ENCODE measurements at places on chromosomes 16 and 17.

DNA sequence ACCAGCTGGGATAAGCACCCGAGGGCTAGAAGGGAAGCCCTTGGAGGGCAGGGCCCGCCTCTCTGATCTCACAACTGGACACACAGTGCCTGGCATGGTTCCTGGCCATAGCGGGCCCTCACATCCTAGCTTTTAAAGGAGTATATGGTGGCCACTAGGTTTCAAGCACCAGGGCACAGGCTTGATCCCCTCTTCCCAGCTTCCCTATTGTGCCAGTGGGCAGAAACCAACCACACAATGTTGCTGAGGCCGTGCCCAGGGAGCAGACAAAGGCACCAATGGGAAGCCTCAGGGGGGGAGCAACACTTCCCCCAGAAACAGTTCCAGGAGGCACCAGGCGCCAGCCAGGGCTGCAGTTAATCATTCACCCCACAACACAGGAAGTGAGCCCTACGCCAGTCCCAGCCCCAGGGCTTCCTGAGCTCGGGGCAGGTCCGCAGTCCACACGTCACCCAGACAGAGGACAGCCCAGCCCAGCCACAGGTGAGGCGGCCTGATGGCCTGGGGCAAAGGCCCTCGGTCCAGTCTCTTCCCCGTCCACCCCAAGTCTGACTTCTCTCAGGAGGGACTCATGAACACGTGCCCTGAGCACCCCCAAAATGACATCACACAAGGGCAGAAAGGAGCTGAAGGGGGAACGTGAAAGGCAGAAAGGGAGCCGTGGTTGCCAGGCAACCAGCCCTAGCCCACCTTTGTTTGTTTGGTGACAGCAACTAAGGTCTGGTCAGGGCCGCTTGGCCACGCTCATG, 12.8 kb downstream of the SMIM5 start:
- peak; percentile 10 for DNase-seq

GRCh38 chr17:70865993-70866804, 696.9 kb downstream of the KCNJ2 start:
- no peak for DNase-seq

GRCh38 chr17:50055055-50055425, 870 bp upstream of the ITGA3 start:
- no peak for DNase-seq

GRCh38 chr17:77332981-77333685, 192.4 kb downstream of the SEC14L1 start:
- DNase-seq = no peak

DNA sequence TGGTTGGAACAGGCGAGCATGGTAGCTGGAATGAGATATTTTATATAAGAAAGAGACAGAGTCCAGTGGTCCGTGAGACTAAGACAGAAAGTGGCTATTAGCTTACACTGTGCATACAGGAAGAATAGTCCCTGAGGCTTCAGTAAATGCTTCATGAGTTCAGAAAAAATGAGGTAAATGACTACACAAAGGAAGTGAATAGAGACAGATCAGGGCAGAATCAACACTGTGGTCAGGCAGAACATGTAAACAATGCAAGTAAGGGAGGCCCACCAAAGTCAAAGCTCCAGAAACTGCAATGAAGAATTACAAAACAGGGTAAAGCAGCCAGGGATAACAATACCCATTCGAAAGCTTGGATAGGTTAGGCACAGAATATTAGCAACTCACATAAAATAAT, 4.8 kb downstream of the ABCA10 start:
- no peak for DNase-seq

DNA sequence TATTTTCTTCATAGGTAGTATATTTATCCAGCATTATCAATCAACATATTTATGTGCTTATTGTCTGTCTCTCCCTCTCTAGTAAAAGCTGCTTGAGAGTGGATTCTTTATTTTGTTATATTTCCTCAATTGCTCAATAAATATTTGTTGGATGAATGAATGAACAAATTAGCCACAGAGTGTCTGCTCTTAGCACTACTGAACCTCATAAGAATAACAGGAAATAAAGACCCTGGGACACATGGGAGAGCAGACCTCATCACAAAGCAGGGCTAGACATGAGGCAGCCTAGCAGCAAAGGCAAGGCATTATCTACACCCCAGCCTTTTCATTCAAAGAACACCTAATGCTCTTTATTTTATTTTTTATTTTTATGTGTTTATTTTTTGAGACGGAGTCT, 34.9 kb upstream of the TANC2 start:
- no peak for DNase-seq

- DNase-seq = no peak
Observed at GRCh38 chr17:64358261-64358788, 32.3 kb downstream of the PECAM1 start.

- no peak for DNase-seq
Observed at GRCh38 chr17:1241929-1242328, 28.3 kb upstream of the BHLHA9 start.

GRCh38 chr16:64361753-64362152, 760.1 kb downstream of the CDH11 start:
- no peak for DNase-seq

GRCh38 chr16:85698935-85699558, 10.3 kb upstream of the GINS2 start:
- no peak for DNase-seq

GRCh38 chr16:57381791-57382534, 9.7 kb downstream of the CX3CL1 start:
- no peak for DNase-seq

- DNase-seq = no peak
Observed at GRCh38 chr17:54099221-54099620, 276.5 kb downstream of the KIF2B start.

GRCh38 chr17:44558334-44558709, 1.0 kb downstream of the FZD2 start:
- no peak for DNase-seq

DNA sequence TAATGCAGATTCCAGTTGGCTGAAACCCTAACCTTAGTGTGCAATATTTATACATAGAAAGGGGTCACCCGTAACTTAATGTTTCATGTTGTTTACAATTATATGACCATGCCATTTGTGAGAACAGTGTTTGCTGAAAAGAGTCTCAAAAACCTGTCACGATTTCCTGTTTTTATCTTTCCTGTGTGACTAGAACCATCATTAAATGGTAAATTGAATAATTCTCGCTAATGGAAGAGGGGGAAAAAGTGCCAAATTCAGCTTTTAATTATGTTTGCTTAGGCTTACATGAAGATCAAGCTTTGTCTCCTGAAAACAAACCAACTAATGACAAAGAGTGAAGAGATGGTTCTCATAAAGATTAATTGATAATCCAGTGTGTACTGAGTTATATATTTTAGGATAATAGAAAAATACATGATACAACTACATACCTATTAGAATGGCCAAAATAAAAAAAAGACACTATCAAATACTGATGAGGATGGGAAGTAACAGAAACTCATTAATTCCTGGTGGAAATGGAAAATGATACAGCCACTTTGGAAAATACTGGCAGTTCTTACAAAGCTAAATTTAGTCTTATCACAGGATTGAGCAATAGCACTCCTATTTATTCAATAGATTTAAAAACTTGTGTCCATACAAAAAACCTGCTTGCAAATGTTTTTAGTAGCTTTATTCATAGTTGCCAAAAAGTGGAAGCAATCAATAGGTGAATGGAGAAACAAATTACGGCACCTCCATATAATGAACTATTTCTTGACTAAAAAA, 141.7 kb downstream of the CDK5R1 start:
- no peak for DNase-seq

DNA sequence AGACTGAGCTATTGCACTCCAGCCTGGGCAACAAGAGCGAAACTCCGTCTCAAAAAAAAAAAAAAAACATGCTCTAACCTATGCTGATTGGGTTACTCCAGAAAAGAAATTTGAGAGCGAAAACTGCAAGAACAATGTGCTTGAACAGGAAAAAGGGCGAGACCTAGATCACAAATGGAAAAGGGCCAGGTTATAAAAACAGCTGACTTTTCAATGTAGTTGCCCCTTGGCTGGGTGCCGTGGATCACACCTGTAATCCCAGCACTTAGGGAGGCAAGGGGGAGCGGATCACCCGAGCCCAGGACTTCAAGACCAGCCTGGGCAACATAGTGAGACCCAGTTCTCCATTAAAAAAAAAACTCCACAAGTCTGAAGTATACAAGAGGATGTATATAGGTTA, 48.8 kb downstream of the MRM3 start:
- DNase-seq = no peak

GRCh38 chr17:79925242-79925957, 86.2 kb upstream of the CBX4 start:
- no peak for DNase-seq

- DNase-seq = no peak
Observed at GRCh38 chr17:28196636-28197035, 122.4 kb upstream of the TMEM97 start.

DNA sequence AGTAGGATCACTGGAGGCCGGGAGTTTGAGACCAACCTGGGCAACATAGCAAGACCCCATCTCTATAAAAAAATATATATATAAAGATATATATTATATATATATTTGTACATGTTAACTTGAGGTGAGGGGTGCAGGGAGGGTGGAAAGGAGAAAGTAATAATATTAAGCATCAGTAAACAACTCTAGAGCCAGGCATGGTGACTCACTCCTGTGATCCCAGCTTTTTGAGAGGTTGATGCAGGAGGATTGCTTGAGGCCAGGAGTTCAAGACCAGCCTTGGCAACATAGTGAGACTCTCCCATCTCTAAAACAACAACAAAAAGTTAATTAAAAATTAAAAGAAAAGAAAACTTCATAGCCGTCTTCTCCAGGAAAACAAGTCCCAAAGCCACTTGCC, 61.7 kb upstream of the SMURF2 start:
- no peak for DNase-seq

GRCh38 chr16:2039274-2040031, 8.2 kb downstream of the NTHL1 start:
- DNase-seq = no peak

- peak; percentile 67 for DNase-seq
Observed at GRCh38 chr16:15650019-15650697, at the start of gene NDE1. Gene NDE1 (plus strand): TSS chr16:15650245. CDS start chr16:15664779, 14,534 bp downstream.

Measured in Jurkat, Clone E6-1 (cell line).